CD4-positive, alpha-beta T cell treated with Interleukin-4 for 4 hours (primary cell): ENCODE measurements at places on chromosomes 16 and 17.

GRCh38 chr17:5706577-5707210, 122.4 kb upstream of the NLRP1 start:
- DNase-seq, result peak; percentile 50

GRCh38 chr17:35879773-35880654, at the start of gene CCL5:
Gene CCL5 (minus strand): TSS chr17:35880360.
- peak; percentile 89 for DNase-seq

DNA sequence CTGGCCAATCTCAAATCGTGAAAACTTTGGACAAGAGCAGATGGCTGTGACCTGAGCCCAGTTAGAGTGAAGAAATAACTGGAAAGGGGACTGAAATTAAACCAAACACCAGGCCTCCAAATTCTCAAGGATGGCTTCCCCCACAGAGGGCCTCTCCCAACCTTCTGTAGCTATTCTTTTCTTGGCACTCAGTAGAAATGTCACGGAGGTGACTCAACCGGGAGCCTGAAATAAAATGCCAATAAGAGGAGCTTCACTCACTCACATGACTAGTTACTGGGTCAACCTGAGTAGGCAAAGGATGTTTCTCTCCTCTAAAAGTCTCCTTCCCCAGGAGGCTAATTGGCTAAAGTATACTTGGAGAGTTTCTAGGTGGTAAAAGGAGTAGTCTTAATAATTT, 230.7 kb downstream of the MAF start:
- DNase-seq, result no peak

DNA sequence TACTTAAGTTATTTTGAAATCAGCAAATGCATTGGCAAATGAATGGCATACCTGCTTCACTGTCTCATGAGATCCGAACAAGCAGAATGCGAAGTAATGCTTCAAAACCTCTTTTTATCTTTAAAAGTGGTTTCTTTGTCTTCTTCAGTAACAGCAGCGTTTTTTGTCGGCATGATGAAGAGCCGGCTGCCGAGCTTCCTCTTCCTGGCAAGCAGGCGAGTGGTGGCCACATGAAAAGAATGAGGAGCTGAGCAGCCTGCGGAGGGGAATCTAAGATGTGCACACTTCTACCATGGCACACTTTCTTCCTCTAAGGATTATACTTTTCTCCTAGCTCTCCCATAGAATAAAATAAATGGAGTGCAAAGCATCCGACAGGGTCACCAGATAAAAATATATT, 42.4 kb upstream of the AKTIP start:
- peak; percentile 43 for DNase-seq

GRCh38 chr17:56884483-56885311, 29.2 kb downstream of the TRIM25 start:
- DNase-seq, result no peak

DNA sequence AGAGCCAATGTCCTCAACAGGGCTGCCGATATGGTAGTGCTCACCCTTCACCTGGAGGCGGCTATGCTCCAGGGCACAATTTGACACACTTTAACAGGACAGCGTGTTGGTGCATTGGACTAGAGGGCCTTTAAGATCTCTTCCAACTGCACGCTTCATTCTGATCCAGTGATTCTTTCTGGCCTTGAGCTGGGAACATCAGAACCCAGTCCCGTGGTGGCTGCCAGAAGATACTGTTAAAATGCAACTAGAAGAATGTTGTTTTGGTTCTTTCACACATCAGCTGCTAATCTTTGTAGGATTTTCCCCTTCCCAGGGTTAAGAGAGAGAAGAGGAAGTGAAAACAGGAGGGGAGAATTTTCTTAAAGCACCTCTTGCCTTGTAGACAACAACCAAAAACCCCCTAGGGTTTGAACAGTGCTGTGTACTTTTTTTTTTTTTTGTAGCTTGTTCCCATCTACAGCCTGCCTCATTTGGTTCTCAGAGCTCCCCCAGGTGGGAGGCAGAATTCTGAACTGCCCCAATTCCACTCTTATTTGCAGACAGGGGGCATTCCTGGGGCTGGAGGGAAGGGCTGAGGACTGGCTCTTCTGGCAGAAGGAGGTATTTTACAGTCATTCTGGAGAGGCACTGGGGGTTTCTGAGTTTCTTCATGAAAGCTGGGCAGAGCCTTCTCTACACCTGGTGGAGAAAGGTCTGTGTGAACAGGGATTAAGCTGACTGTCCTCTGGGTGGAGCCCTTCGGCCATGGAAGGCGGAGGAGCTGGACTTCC, 32.4 kb downstream of the SMARCE1 start:
- peak; percentile 65 for DNase-seq

- DNase-seq, result no peak
These were observed 45.5 kb upstream of the CDH3 start for GRCh38 chr16:68599586-68599985.

- no peak for DNase-seq
These were observed 6.1 kb downstream of the CAMKK1 start for GRCh38 chr17:3886776-3887175.

- no peak for DNase-seq
These were observed 10.2 kb downstream of the FBRS start for GRCh38 chr16:30668393-30668792.
